Activated naive CD4-positive, alpha-beta T cell (primary cell): ENCODE measurements at places on chromosomes 11 and 22.

- DNase-seq, result no peak
Measured at GRCh38 chr11:86230921-86231434, 13.6 kb upstream of the EED start.

DNA sequence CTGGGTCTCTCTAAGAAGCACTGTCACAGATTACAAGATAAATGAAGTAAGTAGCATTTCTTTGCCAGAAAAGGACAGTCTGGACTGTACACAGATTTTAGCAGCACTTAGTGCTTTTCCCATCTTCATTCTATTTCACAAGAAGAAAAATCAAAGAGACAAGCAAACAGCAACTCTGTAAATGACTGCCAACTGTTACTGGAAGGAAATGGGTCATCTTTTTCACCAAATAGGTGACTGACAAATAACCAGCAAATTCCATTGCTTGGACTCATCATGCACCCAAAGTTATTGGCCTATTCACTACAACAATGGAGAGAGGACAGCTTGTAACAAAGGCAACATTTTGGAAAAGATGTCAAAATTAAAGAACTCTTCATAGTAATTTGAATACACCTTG lies 28.9 kb upstream of the CARD18 start:
- DNase-seq, result no peak

DNA sequence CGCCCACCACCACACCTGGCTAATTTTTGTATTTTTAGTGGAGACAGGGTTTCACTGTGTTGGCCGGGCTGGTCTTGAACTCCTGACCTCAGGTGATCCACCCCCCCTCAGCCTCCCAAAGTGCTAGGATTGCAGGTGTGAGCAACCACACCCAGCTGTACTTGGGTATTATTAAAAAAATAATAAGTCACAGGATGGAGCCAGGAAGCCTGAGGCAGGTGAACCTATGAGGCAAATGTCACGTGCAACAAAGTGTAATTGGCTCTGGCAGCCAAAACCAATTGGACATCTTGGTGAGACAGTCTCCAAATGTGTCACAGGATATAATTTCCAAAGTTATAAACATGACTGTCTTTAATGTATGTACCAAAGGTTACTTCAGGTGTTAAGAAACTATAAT lies 24.0 kb upstream of the MALAT1 start:
- DNase-seq, result no peak

DNA sequence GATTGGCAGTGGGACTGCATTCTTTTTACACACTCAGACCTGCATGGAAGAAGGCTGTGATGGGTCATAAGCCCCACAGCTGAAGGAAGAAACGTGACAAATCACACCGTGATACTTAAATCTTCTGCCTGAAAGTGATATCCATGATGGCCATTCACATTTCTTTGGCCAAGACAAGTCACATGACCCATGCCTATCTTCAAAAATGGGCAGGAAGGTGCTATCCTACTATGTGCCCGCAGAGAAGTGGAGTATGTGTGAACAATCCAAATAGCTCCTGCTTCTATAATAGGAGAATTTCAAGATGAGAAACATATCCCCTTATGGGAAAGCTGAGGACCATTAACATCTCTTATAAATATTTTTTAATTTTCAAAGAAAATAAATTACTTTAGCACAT lies 56.6 kb upstream of the TEAD1 start:
- no peak for DNase-seq

DNA sequence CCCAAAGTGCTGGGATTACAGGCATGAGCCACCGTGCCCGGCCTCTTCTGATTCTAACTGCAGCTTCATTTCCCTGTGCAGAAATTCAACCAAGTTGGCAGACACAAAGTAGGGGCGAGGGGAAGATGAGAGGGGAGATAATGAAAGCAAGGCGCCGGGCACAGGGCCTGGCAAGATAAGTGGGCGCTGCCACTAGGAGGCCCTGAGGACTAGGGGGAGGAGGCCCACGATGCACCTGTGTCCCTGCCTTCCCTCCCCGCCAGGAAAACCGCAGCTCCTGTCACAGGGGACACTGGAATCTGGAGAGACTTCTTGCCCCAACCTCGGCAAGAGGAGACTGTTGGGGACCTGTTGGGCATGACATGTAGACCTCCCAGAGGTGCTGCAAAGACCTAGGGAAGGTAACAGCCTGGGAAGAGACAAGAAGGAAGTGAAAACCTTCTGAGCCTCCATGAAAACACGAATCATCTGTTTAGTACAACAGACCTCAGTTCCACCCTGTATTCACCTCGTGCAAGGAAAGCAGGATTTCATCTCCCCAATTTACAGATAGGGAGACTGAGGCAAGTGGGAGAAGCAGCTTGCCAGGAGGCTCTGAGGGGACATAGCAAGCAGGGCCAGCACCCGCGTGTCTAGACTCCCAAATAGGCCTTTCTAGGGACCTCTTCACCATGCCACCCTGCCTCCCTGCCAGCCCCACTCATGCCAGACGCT lies 3.1 kb upstream of the LGALS1 start:
- DNase-seq, result peak; percentile 13

- no peak for DNase-seq
Measured at GRCh38 chr11:133922078-133922870, 34.5 kb downstream of the IGSF9B start.

DNA sequence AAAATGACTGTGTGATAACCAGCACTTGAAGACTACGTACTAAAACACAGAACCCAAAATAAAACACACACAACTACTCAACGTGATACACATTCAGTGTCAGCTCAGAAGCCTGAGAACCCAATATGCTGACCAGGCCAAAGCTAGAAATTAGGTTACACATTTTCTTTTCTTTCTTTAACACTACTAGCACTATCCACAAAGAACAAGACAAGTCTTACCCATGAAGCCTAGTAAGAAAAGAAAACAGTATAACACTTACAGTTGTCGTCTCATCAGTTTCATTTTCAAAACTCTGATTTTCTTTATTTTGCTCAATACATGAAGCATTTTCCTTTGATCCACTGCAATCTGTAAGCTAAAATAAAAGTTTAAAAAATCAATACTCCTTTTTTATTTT lies 472.9 kb downstream of the DLG2 start:
- DNase-seq, result no peak

- DNase-seq, result no peak
Measured at GRCh38 chr11:70328556-70328955, 58.1 kb downstream of the PPFIA1 start.

DNA sequence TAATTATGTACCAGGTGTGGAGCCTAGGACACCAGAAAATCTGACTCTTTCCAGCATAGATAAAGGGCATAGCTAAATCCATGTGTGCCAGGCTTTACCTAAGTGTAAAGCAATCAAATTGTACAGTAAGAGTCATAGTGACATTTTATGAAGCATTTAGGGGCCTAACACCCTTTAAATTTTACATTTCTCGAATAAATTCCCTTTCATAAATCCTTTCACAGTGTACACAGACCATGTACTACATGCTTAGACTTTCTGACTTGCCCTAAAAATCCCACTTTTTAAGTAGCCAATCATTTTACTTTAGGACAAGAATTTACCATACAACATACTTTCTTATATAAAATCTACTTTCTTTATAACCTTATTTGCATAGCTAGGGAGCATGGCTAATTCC lies 727.6 kb upstream of the LUZP2 start:
- no peak for DNase-seq

GRCh38 chr11:27319072-27319471 lies 43.9 kb downstream of the CCDC34 start:
- no peak for DNase-seq

GRCh38 chr11:73783483-73784020 lies 4.1 kb upstream of the MRPL48 start:
- DNase-seq, result no peak

DNA sequence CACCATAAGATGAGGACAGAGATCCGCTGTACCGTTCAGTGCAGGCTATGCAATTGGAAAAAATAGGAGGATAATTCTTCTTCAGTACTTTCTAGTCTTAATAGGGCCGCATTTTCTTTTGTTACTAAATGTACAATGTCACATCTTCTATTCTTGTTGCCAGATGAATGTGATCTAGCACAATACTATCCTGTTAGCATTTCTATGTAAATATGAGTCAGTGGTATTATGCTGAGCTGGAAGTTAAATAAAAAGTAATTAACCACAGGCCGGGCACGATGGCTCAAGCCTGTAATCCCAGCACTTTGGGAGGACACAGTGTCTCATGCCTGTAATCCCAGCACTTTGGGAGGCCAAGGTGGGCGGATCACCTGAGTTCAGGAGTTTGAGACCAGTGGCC lies 24.4 kb upstream of the BIRC3 start:
- DNase-seq, result no peak

- DNase-seq, result no peak
Measured at GRCh38 chr11:28346209-28346608, 238.0 kb downstream of the METTL15 start.

GRCh38 chr11:19727246-19727645 lies 14.6 kb downstream of the NAV2 start:
- no peak for DNase-seq

- no peak for DNase-seq
Measured at GRCh38 chr22:35681454-35682052, 33.3 kb downstream of the APOL6 start.

- DNase-seq, result no peak
Measured at GRCh38 chr11:64355078-64355940, 3.7 kb upstream of the RPS6KA4 start.

DNA sequence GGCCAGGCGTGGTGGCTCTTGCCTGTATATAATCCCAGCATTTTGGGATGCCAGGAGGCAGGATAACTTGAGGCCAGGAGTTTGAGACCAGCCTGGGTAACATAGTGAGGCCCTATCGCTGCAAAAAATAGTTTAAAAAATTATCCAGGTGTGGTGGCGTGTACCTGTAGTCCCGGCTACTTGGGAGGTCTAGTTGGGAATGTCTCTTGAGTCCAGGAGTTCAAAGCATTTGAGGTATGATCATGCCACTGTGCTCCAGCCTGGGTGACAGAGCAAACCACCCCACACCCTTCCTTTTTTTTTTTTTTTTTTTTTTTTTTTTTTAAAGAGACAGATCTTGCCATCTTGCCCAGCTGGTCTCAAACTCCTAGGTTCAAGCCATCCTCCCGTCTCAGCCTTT lies 16.8 kb downstream of the CBL start:
- DNase-seq, result no peak

DNA sequence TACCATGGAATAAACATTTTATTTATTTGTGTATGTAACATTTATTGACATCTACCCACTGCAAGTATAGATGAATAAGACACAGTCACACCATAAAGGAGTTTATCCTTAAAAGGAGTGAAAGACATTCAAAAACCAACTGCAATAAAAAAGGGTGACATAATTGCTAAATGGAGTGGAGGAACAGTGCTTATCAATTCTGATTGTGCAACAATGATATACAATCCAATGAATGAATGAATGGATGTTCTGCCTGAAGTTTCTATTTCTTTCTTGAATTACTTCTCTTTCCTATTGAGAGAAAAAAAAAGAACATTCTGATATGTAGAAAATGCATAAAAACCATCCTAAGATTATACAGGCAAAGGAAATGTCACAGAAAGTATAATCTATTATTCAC lies 10.0 kb downstream of the MMP7 start:
- no peak for DNase-seq

DNA sequence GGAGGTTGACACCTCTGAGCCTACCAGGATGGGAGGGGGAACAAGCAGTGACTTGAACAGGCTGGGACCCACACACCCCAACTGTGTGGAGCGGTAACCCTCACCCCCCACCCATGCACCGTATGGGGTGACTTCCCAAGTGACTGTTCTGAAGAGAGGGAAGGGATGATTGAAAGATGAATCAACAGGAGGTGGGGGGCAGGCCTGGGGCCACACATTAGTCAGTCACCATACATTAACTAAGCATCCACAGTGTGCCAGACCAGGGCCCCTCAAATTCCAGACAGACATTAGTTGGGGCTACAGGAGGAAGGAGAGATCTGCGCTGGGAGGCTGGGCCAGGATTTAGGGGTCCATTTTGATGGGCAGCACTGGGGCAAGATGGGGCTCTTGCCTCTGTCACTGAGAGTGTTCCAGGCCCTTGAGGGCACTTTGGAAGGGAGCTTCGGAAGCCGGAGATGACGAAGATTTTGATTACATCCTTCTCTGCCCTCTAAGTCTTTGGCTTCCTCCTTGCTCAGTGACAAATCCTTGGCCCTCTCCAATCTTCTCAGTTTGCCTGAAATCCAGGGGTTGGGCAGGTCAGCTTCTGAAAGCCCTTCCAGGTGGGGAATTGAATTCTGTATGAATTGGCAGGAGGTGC lies 966 bp downstream of the SMTN start:
- no peak for DNase-seq

DNA sequence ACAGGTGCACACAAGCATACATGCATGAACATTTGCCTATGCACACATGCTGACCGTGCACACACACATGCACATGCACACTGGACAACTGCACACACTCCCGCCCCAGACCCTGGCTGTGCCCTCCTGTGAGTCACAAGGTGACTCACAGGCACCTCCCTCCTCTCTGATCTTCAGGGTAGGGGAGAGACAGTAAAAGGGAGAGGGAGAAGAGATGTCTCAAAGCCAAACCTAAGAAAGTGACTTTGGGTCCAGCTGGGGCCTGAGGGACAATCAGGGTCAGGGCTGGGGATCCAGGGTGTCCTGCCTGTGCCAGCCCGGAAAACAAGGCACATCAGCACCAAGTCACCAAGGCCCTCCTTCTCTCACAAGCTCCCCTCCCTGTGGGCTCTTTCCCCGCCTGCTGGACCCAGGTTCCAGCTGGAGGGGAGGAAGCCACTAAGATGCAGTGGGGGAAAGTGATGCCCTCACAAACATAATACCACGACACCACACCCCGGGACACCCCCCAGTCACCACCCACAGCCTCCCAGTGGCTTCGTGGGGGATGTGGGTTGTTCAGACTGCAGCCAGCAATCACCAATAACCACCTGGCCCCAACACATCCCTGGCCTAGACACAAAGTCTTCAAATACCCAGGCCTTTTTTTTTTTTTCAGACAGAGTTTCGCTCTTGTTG lies 39.3 kb downstream of the PDGFB start:
- no peak for DNase-seq

DNA sequence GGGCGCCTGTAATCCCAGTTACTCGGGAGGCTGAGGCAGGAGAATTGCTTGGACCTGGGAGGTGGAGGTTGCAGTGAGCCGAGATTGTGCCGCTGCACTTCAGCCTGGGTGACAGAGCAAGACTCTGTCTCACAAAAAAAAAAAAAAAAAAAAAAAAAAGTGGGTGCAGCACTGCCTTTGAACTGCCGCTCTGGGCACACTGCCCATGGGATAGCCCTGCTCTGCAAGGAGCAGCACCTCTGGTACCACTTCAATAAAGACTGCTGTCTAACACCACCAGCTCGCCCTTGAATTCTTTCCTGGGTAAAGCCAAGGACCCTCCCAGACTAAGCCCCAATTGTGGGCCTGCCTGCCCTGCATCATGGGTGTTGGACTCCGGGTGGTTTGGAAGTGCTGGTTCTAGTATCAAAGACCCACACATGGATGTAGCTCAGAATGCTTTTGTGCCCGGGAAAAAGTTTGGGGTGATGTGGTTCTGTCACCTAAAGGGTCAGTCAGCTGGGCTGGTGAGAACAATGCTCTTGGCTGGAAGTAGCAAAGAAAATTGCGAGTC lies 444.3 kb downstream of the TBC1D22A start:
- DNase-seq, result no peak

DNA sequence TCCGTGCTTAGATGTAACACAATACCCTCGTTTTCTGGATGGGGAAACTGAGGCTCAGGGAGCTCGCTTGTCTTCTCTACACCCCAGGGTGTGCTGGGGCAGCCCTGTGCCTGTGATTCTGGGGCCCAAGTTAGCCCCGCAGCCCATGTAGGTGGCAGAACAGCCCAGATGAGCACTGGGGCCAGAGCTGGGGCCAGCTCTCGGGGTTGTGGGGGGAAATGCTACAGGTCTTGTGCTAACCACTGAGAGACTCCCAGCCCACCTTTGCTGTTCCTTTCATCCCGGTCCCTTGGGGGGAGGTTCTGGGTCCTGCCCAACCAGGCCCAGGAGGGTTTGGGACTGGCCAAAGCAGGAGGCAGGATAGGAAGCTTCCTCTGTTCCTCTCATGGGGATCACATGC lies 13.5 kb downstream of the MYEOV start:
- DNase-seq, result no peak
